ENCODE measurements at places on chromosomes 2 and 18.

DNA sequence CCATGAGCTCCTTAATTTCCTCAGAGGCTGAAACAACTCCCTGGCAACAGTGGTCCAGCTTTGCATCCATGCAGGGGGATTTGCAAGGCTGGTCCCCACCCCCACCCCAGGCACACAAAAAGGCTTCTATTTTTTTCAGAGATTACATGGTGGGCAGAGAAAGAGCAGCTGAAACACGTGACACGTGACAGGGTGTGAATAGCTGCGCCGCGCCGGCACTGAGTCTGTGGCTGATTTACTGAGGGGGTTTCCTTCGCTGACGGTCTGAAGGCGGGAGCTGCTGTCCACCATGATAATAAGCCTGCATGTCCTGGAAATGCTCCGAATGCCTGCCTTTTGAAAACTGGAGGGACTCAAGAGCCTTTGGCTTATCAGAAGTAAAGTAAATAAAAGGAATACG lies 50.7 kb upstream of the APCDD1 start:
- no peak for DNase-seq

- no peak for DNase-seq
Observed at GRCh38 chr2:28610583-28611201, 114.8 kb downstream of the PLB1 start.

GRCh38 chr18:46343931-46344372 lies 239.8 kb downstream of the HAUS1 start:
- DNase-seq = no peak

DNA sequence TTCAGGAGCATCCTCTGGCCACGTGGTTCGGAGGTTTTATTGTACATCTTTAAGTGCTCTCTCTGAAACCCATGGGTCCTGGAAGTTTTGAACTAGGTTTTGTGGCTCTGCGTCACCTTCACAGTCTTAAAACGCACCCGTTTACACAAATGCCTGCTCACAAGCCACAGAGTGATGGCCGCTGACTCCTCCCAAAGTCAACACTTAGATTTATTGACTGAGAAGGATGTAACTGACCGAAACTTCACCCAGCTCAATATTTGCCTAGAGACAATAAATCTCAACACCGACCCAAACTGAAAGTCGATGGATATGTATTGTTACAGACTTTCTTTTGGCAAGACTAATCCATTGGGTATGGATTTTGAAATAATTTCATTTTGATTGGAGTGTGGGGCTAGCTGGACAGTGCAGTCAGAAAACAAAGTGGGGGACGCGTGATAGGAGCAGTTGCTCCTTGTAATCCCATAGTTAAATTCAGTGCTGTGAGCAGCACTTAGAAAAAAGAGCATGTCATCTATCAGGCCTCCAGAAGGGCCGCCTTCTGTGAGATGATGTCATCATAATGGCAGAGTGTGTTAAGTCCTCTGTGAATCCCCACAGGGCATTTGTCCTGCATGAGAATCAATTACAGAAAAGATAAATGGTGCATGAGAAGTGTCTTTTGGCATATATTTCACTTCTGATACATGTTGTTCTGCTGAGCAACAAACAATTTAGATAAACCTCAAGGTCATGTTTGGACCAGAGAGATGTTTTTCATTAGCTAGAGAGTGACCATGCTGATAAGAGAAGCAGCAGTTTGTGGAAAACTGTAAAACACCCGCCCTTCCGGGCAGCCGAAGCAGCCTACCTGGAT lies 183.7 kb downstream of the INO80D start:
- DNase-seq = no peak

DNA sequence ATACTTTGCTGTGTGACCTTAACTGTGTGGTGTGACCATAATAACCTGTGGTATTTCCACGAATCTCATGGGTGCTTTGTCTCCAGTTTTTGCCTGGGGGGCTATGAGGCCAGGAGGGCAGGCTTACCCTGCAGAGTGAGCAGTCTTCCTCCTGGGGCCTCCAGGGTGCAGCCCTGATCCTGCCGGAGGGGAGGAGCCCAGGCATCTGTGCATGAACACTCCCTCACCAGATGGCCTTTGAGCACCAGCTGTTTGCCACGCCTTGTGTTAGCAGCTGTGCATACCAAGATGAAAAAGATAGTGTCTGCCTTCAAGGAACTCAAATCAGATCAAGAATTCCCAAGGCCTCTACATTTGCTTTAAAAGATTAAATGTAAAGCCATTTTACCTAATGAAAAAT lies 75.0 kb upstream of the RBM44 start:
- DNase-seq = no peak

DNA sequence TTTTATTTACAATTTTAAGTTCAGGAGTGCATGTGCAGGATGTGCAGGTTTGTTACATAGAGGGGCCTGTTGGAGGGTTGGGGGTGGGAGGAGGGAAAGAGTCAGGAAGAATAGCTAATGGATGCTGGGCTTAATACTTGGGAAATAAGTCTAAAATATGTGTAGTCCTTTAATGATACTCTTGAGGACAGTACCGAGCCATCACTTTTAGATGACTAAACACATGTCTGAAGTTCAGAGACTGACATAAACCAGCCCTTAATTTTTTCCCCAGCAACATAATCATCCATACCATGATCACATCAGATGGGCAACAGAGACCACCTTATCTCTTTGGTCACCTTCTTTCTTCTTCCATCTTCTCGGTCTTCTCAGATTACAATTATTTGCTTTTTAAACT lies 189.1 kb upstream of the COL3A1 start:
- DNase-seq = no peak

- DNase-seq = no peak
Observed at GRCh38 chr2:105394951-105395611, 3.8 kb downstream of the FHL2 start.

DNA sequence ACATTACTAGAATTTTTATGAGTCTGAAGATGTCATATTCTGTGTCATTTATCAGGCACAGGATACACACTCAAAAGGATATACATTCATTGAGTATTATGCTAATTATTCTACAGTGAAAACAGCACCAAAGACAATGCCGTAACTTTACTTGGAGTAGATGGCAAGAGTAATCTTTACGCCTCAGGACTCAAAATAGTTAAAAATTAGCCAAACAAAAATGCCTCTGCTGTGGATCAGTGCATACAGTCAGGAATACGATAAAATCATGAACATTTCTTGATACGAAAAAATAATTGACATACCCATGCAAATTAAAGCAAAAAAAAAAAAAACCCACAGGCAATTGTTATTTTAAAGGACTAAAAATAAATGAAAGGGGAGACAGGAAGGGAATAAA lies 129.7 kb downstream of the NETO1 start:
- no peak for DNase-seq

DNA sequence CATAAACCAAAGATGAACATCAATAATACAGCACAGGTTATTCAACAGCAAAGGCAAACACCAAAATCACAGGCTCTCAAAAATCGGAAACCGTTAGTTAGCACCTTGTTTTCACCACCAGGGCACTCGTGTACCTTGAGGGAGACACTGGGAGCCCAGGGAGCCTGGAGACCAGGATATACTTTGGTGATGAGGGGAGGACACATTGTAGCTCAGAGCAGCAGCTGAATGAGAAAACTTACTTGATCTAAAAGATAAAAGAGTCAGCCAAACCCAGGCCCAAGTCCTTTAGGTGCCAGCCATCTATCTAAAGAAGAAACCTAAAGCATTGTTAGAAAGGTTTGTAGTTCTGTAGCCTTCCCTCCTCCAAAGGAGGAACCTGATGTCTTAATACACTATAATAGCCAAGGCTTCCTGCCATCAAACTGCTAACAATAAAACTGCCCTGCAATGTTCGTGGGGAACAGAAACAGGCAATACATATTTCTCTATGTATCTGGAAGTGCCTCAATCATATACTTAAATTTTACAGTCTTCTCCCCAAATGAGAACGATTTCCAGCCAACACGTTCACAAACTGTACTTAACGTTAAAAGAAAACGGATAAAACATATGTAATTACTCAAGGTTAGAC lies 19.3 kb downstream of the BCL11A start:
- DNase-seq = no peak

- DNase-seq = no peak
Observed at GRCh38 chr2:154455166-154455565, 243.3 kb upstream of the KCNJ3 start.

DNA sequence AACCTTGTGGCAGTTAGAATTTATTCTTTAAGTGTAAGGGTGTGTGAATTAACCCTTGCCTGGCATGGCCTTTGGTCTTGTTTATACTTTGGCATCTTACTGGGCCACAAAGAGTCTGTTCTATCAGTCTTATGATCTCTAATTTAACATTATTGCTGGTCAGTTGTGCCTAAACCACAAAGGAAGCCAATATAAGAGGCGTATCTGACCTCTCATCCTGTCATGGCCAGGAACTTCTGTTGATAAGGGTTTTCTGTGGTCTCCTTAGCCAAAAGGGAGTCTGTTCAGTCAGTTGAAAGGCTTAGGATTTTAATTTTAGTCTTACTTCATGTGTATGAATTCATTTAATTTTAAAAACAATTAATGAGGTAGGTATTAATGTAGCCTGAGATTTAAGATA lies 127.2 kb downstream of the LRRTM4 start:
- no peak for DNase-seq

DNA sequence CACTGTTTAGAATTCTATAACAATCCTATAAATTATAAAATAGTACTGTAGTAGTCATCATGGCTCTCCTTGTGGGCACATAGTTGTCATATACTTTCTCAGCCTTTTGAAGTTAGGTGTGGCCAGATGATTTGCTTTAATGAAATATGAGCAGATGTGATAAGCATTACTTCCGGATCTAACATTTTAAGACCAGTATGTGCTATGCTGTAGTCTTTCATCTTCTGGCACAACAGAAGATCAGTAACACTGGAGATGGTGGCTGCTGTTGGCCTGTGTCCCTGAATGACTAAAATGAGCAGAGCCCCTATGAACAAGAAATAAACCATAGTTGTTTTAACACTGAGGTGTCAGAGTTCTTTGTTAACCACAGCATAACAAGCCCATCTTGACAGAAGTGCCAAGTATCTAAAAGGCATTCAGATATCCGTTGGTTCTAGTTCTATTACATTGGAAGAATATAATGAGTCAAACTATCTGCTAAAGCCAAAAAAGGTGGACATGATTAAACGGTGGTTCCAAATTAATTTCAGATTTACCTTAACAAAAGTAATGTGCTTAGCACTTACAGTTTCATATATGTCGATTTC lies 6.3 kb downstream of the MEX3C start:
- no peak for DNase-seq

- DNase-seq = no peak
Observed at GRCh38 chr2:7052404-7052803, 135.2 kb downstream of the RNF144A start.

DNA sequence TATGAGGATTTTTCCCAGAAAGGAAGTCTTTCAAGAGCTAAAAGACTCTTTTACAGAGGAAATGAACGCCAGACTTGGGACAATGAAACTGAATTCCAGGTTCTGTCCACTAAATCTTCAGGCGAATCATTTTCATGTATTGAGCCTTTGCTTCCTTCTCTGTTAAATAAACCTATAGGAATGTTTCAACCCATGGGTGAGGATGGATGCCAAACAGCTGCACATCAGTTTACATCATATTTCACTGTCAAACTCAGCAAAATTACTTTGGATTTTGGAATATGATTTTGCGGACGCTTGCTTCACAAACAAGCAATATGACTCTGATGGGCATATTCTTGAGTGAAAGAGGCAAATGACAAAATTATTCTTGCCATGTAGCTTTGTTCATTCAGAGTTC lies 256.1 kb upstream of the ZNF521 start:
- no peak for DNase-seq

- no peak for DNase-seq
Observed at GRCh38 chr2:219405958-219406860, 12.0 kb upstream of the DES start.

GRCh38 chr18:21684731-21685130 lies 19.8 kb downstream of the ABHD3 start:
- no peak for DNase-seq

DNA sequence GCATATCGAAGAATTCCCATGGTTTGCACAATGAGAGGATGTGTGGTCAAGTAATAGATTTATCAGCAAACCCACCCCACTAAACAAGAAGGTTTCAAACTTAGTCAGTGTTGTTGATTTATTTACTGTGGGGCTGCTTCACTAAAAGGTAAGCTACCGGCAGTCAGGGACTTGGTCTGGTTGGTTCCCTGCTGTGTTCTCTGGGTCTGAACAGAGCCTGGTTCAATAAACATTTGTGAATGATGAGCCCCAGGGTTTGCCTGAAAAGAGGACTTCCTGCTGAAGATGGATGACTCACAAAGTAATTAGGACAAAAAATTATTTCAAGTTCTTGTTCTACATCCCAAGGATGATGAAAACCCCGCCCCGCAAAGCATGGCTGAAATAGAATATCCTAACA lies 108.3 kb downstream of the SPP2 start:
- DNase-seq = no peak

DNA sequence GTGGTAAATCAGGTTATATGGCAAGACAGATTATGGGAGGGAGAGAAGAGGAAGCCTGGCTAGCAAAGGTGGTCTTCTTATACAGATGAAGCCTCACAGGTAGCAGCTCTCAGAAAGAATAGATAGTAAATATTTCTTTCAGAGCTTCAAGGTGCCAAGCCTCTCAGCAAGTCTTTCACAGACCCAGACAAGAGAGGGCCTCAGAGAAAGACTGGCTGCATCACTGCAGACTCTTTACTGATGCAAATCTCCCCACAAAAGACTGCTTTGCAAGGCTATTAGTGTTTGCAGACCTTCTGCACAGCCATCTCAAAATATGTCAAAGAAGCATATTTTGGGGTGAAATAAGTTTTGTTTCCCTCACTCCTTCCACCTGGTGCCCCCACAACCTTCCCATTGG lies 372.4 kb upstream of the RND3 start:
- DNase-seq = no peak

GRCh38 chr2:200655918-200656580 lies 70.2 kb downstream of the AOX1 start:
- DNase-seq = no peak

- no peak for DNase-seq
Observed at GRCh38 chr2:208311954-208312353, 45.9 kb downstream of the PIKFYVE start.

GRCh38 chr18:79685971-79686370 lies 6.4 kb downstream of the CTDP1 start:
- no peak for DNase-seq

DNA sequence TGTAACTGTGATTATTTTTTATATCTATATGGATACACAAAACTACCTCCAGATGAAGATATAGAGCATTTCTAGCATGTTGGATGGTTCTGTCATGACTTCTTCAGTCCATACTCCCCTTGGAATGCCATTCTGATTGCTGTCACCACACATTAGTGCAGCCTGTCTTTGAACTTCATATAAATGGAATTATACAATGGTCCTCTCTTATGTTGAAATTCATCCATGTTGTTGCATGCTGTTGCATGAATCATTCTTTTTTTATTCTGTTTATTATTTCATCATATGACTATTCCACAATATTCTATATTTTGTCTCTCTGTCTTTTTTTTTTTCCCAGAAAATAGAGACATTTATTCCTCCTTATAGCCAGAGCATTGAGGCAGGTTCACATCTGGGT lies 74.1 kb downstream of the OSBPL6 start:
- no peak for DNase-seq

- no peak for DNase-seq
Observed at GRCh38 chr2:227374158-227374557, 4.9 kb downstream of the TM4SF20 start.
